ENCODE measurements at places on chromosomes 7 and 10.

DNA sequence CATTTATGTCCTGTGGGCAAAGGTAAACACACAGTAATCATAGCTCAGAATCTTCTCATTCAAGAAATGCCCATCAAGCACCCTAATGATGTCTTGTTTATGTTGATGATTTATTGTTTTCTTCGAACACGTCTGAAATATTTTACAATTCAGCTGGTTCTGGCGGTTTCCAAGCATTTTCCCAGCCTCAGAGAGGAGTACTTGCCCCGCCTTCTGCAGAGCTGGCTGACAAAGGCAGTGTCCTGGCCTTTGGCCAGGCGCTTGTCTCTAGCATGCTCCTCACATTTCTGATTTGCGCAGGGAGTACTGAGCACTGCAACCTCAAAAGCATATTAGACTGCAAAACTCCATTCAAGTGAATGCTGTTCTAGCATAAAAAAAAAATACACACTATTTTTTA is 314.2 kb upstream of the GNAI1 start:
- no peak for DNase-seq

GRCh38 chr10:52801947-52802346 is 29.4 kb upstream of the MBL2 start:
- DNase-seq, result no peak

DNA sequence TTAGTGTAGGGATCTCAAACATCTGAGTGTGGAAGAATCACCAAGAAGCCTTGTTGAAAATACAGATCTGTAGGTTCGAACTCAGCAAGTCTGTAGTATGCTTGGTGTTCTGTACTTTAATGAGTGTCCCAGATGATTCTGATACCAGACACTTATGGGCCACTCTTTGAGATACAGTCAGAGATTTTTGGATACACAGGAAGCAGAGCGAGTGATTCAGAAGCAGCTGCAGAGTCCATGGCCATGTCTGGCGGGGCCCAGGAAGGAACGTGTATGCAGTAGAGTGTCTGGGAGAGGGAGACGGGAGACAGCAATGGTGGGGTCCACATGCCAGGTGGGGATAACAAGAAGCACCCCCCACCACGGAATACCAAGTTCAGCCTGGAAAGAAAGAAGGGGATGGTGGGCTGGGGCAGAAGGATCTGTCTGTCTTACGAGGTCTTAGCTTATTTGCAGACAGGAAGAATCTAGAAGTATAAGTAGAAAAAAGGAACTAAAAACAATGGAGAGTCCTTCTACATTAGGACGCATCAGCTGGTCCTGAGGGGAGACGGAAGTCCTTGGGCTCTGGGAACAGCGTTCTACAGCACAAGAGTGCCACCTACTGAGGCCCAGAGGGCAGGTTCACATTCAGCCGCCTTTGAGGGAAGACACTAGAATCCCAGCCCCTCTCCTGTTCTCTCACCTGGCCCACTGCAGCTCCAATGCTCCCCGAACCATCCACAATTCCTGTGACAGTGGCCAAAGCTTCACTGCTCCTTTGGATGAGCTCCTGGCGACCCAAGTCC is 55.4 kb downstream of the SLC37A3 start:
- peak; percentile 82 for DNase-seq

DNA sequence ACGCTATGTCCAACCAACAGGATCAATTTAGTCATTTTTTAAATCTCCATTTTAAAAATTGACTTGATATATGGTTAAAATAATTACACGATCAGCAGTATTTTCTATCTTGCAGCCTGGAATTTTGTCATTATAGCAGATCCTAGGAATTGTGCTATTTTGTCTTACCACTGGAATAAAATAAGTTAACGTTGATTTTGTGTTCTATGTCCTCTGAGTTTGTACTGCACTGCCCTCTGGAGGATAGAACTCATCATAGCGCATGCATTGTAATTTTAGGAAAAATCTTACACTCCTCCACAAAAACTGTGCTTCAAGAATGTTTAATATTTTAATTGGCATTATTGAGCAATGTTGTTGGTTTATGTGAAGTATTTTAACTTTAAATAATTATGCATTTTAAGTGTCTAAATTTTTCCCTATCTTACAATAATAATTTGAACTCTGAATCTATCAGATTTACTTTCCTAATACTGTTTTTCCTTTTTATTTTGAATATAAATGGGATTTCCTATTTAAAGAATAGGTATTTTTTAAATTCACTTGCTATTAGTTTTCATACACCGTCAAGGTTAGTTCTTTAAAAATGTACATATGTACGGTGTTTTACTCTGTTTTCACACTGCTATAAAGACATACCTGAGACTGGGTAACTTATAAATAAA is 220.1 kb downstream of the PPP1R3A start:
- DNase-seq, result peak; percentile 62

GRCh38 chr10:103645141-103646054 is 151.9 kb downstream of the NEURL1 start:
- DNase-seq, result peak; percentile 78

GRCh38 chr10:13003759-13004158 is 2.2 kb upstream of the CCDC3 start:
- DNase-seq, result peak; percentile 59

- DNase-seq, result no peak
Observed at GRCh38 chr10:30804478-30805055, 175.0 kb upstream of the LYZL2 start.
